Breast epithelium (tissue), 4 donors: ENCODE measurements at places on chromosomes 2 and 18. TPM values are rescaled to one million over a fixed set of nuclear protein-coding genes. Genes with fewer than 3 reads are reported as not detected.

DNA sequence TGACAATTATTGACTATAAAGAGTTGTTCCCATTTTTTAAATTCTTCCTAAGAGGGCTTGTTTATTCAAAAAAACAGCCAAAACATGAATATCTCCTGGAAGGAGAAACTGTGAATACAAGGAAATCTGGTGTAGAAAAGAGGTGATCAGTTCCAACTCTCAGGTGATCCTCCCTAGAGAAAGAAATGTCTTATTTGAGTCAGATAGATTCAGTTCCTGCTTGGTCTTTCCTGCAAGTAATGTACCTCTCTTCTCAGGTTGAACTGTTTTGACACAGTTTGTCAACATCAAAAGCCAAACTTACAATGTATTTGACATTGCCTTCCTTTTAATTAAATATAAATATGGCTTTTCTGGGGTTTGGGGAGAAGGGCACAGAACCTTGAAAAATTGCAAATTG lies 567.4 kb downstream of the ARHGAP15 start:
- no peak overlapping the region for H3K4me3 ChIP-seq
- no peaks in the 10 kb centered on the region for H3K27me3 ChIP-seq
- H3K4me1 ChIP-seq = peaks cover 6% of the 10 kb centered on the region
- no peak overlapping the region for H3K27ac ChIP-seq
- H3K36me3 ChIP-seq = no peaks in the 10 kb centered on the region
- no peak for DNase-seq

GRCh38 chr2:172588931-172589330 lies 33.0 kb downstream of the PDK1 start:
- DNase-seq = no peak
- no peak overlapping the region for H3K4me3 ChIP-seq
- H3K27me3 ChIP-seq = no peaks in the 10 kb centered on the region
- no peaks in the 10 kb centered on the region for H3K36me3 ChIP-seq
- H3K27ac ChIP-seq = no peak overlapping the region

Gene GCG
- not detected for total RNA-seq

Gene PCARE
- not detected for total RNA-seq

- DNase-seq = no peak
- no peak overlapping the region for H3K4me3 ChIP-seq
- no peaks in the 10 kb centered on the region for H3K27me3 ChIP-seq
- H3K4me1 ChIP-seq = no peaks in the 10 kb centered on the region
- H3K36me3 ChIP-seq = no peaks in the 10 kb centered on the region
Measured at GRCh38 chr2:16368328-16368727, 297.3 kb downstream of the CYRIA start.

DNA sequence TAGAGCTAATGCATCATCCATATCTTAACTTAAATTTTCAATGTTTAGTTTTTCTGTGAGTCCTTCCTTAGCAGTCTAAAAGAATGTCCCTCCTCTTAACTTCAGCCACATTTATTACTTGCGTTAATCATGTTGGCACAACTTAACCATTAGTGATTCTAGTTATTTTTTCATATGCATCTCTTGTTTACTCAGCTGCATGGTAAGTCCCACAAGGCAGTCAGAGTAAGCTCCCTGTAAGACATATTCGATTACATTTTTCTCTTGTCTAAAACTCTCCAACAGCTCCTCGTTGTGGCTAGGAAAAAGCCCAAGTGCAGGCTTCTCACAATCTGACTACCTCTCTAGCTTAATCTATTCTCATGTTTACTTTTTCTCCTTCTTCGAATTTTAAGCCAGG lies 2045.3 kb upstream of the PIK3C3 start:
- no peaks in the 10 kb centered on the region for H3K4me1 ChIP-seq
- no peak for DNase-seq
- no peak overlapping the region for H3K4me3 ChIP-seq
- H3K27me3 ChIP-seq = no peaks in the 10 kb centered on the region
- no peaks in the 10 kb centered on the region for H3K36me3 ChIP-seq

GRCh38 chr2:213757525-213757924 lies 473.3 kb downstream of the SPAG16 start:
- no peaks in the 10 kb centered on the region for H3K36me3 ChIP-seq
- H3K27ac ChIP-seq = no peak overlapping the region
- no peak overlapping the region for H3K4me3 ChIP-seq
- H3K27me3 ChIP-seq = no peaks in the 10 kb centered on the region
- H3K4me1 ChIP-seq = no peaks in the 10 kb centered on the region

Gene ACKR3
- 39.4 TPM for total RNA-seq

Gene CDH19
- total RNA-seq = 0.64 TPM

DNA sequence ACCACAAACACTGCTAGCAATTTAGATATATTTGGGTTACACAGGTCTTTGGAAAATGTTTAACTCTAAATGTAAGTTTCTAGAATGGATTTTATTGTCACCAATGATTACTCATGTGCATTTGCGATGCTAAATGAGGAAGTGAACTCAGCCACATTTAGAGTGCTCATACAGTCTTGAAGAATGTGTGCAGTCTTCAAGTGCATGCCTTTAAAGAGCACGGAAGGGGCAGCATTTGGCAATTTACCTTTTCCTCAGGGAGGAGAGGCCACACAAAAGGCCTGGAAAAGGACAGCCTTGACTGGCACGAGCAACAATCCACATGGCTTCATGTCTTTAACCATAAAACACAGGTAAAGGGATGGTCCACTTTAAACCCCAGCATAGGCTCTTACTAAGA lies 78.5 kb upstream of the STK17B start:
- no peak overlapping the region for H3K27ac ChIP-seq
- no peaks in the 10 kb centered on the region for H3K4me1 ChIP-seq
- no peak for DNase-seq
- no peaks in the 10 kb centered on the region for H3K36me3 ChIP-seq
- no peak overlapping the region for H3K4me3 ChIP-seq

GRCh38 chr18:8261651-8262091 lies 347.6 kb upstream of the RAB12 start:
- no peak overlapping the region for H3K27ac ChIP-seq
- no peaks in the 10 kb centered on the region for H3K27me3 ChIP-seq
- no peaks in the 10 kb centered on the region for H3K36me3 ChIP-seq
- H3K4me1 ChIP-seq = no peaks in the 10 kb centered on the region

DNA sequence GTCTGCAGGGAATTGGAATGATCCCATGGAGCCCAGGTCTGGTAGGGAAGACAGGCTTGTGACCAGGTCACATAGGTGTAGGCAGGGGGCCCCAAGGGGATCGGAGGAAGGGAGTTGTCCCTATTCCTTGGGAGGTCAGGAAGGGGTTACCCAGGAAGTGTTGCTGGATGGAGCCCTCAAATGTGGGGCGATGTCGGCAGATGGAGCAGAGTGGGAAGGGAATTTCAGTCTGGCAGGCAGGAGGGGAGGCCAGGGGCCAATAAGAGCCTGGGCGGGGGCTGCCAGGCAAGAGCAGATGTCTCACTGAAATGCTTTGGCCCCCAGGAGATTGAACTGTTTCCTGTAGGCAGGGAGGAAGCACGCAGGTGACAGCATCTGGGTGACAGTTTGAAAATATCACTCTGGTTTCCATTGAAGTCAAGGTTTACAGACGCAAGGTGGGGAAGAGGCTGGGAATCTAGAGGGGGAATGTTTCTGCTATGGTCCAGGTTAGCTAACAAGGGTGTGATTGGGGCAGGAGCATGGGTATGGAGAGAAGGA lies 81.5 kb upstream of the SMAD2 start:
- no peak overlapping the region for H3K4me3 ChIP-seq
- no peak for DNase-seq
- H3K36me3 ChIP-seq = no peaks in the 10 kb centered on the region

Gene IL1B
- not detected for total RNA-seq

DNA sequence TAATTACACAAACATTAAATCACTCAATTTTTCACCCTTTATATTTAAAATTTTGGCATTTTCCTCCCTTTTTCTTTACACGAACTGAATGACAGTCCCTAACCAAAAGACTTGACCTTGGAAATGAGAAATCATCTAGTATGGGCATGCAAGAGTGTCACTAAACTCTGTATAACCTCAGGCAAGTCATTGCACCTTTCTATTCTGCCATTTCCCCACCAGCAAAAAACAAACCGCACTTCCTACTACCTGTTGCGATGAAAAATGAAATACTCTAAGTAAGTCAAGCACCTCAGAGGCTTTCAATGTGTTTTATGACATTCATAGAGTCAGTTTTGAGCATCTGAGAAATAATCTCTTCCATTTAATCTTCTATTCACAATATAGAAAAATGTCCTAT lies 44.1 kb downstream of the ANKRD44 start:
- no peaks in the 10 kb centered on the region for H3K27me3 ChIP-seq
- H3K36me3 ChIP-seq = no peaks in the 10 kb centered on the region
- H3K4me1 ChIP-seq = no peaks in the 10 kb centered on the region
- no peak overlapping the region for H3K4me3 ChIP-seq
- no peak overlapping the region for H3K27ac ChIP-seq
- no peak for DNase-seq

Gene SCYGR4
- total RNA-seq = not detected

DNA sequence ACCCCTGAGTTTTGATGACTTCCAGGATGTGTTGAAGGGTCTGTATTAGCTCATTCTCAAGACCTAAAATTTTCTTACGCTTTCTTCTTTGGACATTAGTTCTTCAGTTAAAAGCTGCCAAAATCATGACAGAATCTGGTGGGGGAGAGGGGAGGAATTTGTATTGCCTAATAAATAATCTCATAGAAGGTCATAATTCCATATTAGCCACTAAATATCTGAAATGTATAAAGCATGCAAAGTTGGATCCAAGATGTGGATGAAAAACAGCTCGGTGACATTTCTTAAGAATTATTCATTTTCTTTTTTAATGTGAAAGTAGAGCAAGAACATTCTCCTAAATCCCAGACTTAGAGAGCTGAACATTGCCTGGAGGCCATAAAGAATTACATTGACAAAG lies 120.1 kb downstream of the MMADHC start:
- no peaks in the 10 kb centered on the region for H3K27me3 ChIP-seq
- H3K4me1 ChIP-seq = no peaks in the 10 kb centered on the region
- no peaks in the 10 kb centered on the region for H3K36me3 ChIP-seq
- H3K4me3 ChIP-seq = no peak overlapping the region

DNA sequence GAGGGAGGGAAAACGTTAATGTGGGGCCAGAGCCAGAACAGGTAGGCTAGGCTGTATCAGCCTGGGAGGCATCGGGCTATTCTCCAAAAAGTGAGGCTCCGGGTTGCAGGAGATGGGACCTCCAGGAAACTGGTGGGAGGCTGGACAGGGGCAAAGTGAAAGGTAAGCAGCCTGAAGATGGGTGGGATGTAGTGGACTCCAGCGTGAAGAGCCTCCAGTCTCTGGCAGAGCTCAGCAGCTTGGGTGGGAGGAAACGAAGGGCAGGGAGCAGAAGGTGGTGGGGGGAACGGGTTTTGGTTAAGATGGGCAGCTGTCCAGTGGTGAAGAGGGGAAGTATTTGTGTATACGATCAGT lies 3.1 kb upstream of the EMX1 start:
- no peak overlapping the region for H3K27ac ChIP-seq
- H3K4me1 ChIP-seq = peaks cover 17% of the 10 kb centered on the region
- no peaks in the 10 kb centered on the region for H3K36me3 ChIP-seq
- no peak overlapping the region for H3K4me3 ChIP-seq
- no peak for DNase-seq

Gene TMEM247
- total RNA-seq = not detected

- DNase-seq = no peak
- H3K27ac ChIP-seq = no peak overlapping the region
- H3K36me3 ChIP-seq = no peaks in the 10 kb centered on the region
- H3K4me1 ChIP-seq = no peaks in the 10 kb centered on the region
- H3K27me3 ChIP-seq = no peaks in the 10 kb centered on the region
- no peak overlapping the region for H3K4me3 ChIP-seq
Measured at GRCh38 chr2:111627256-111627655, 256.7 kb downstream of the ANAPC1 start.

DNA sequence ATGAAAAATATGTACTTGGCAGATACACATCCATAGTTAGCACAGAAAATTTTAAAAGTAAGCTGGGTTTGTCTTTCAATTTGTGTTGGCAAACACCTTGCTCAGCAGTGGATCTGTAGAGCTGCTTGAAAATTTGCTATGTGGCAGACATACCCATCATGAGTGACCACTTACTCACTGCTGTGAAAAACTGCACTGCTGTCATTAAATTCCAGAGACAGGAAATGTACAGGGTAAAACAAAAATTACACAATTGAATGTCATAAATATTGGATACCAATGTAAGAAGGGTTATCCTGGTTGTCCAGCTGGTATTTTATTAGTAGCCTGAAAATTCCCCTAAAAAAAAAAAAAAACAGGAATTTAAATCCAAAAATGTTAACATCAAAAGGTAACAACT lies 24.5 kb downstream of the NIF3L1 start:
- H3K4me3 ChIP-seq = no peak overlapping the region
- DNase-seq = no peak
- no peaks in the 10 kb centered on the region for H3K27me3 ChIP-seq
- H3K4me1 ChIP-seq = no peaks in the 10 kb centered on the region
- H3K27ac ChIP-seq = no peak overlapping the region
- H3K36me3 ChIP-seq = peaks cover 7% of the 10 kb centered on the region

- H3K36me3 ChIP-seq = no peaks in the 10 kb centered on the region
- H3K4me1 ChIP-seq = no peaks in the 10 kb centered on the region
- DNase-seq = no peak
Measured at GRCh38 chr2:179875864-179876263, 14.5 kb upstream of the ZNF385B start.

DNA sequence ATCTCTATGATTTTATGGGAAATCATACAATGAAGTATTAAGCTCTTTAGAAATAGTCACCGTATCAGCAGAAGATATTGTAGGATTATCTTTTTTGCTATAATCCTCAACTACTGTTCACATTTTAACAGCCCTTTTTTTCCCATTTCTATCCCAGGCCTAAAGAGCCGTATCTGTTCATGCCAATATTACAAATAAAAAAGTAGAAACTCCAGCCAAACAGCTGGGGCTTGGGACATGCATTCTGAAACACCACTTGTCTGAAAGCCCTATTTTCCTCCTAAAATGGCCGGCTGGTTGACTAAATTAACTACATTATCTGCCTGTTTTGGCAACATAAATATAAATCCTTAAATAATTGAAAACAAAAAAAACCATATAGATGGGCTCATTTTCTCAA lies 477.8 kb downstream of the CDH2 start:
- no peaks in the 10 kb centered on the region for H3K27me3 ChIP-seq
- H3K4me1 ChIP-seq = no peaks in the 10 kb centered on the region
- H3K4me3 ChIP-seq = no peak overlapping the region
- H3K27ac ChIP-seq = no peak overlapping the region
- no peaks in the 10 kb centered on the region for H3K36me3 ChIP-seq
- no peak for DNase-seq

GRCh38 chr2:240589850-240590525 lies 3.5 kb downstream of the CAPN10 start:
- no peak overlapping the region for H3K27ac ChIP-seq
- no peaks in the 10 kb centered on the region for H3K27me3 ChIP-seq
- H3K36me3 ChIP-seq = no peaks in the 10 kb centered on the region
- DNase-seq = no peak
- H3K4me3 ChIP-seq = no peak overlapping the region
- H3K4me1 ChIP-seq = peaks cover 17% of the 10 kb centered on the region

Gene OTOF
- 0.32 TPM for total RNA-seq

Gene NEU4
- 0.44 TPM for total RNA-seq

GRCh38 chr2:202624133-202624532 lies 10.6 kb upstream of the FAM117B start:
- no peak for DNase-seq
- H3K36me3 ChIP-seq = no peaks in the 10 kb centered on the region
- no peak overlapping the region for H3K4me3 ChIP-seq
- no peaks in the 10 kb centered on the region for H3K4me1 ChIP-seq

Gene POLR1A
- total RNA-seq = 19.4 TPM
